ENCODE measurements at places on chromosomes 16 and 17.
A peak's percentile ranks its signal among the peaks of the same experiment; 100 is the strongest.

GRCh38 chr17:4753392-4753791 lies 13.7 kb upstream of the CXCL16 start:
- no peak for DNase-seq

- DNase-seq = peak; percentile 59
Observed at GRCh38 chr16:30958175-30959079, 873 bp downstream of the SETD1A start.

DNA sequence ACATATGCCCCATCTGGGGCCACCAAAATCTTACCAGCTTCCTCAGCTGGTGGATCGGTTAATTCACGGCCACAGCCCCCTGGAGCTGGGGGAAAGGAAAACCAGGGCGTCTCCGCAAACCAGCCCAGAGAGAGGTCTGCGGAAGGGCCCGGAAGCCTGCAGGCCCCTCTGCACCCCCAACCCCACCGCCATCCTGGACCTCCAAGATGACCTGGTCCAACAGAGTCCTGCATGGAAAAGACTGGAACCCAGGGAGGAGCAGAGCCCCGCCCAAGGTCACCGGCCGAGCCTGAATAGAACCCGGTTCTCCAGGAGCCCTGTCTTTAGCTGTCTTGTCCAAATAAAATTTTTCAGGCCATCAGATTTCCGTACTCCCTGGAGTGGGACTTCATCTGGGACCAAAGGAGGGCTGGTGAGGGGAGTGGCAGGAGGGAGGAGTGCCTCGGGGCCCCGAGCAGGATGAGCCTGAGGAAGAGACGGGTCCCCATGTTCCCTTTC lies 37.4 kb upstream of the NDRG4 start:
- DNase-seq = no peak

DNA sequence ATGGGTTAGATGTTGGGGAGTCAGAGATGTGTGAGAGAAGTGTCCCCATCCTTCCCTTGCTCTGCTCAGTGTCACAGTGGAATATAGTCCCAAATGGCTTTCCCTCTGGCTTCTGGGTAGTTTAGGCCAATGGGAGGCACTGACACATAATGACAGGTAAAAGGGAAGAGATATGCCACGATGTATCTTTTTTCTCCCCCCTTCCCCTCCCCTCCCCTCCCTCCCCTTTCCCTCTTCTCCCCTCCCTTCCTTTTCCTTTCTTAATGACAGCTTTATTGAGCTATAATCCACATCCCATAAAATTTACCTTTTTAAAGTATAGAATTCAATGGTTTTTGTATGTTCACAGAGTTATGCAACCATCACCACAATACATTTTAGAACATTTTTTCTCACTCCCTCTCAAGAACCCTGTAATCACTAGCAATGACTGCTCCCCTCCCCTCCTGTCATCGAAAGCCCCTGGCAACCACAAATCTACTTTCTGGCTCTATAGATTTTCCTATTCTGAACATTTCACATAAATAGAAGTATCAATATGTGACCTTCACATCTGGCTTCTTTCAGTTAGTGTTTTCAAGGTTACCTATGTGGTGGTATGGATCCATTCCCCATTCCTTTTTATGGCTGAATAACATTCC lies 617 bp upstream of the CCR7 start:
- DNase-seq = no peak

DNA sequence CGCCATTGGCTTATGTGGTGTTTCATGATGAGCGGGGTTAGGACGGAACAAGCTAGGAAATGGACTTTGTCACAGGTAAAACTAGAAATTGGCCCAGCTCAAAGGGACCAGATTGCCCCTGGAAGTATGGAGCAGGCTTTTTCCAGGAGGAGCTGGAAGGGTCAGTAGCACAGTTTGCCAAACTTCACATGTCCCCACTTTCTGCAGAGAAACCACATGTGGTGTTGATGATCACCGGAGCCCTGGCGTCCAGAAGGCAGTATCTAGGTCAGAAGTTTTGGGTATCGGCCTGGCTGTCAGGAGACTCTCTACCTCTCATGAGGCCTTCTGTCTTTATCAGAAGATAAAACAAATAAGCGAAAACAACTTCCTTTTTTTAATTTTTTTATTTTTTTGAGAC lies 248.5 kb downstream of the SOX9 start:
- no peak for DNase-seq

DNA sequence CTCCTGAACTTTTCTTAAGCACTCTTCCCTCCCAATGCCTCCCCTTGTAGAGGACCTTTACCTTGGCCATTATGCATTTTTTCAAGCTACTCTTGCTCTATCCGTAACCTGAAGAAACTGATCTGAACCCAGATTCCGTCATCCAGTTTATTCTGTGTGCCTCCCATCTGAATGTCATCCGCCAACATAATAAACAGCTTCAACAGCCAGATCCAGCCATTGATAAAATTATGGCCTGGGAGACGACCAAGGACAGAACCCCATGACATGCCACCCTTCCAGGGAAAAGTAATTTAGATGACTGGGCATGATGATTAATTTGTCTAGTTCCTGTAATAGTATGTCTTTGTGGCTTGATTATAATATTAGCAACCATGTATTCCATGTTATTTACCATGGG lies 41.9 kb downstream of the KATNIP start:
- no peak for DNase-seq

DNA sequence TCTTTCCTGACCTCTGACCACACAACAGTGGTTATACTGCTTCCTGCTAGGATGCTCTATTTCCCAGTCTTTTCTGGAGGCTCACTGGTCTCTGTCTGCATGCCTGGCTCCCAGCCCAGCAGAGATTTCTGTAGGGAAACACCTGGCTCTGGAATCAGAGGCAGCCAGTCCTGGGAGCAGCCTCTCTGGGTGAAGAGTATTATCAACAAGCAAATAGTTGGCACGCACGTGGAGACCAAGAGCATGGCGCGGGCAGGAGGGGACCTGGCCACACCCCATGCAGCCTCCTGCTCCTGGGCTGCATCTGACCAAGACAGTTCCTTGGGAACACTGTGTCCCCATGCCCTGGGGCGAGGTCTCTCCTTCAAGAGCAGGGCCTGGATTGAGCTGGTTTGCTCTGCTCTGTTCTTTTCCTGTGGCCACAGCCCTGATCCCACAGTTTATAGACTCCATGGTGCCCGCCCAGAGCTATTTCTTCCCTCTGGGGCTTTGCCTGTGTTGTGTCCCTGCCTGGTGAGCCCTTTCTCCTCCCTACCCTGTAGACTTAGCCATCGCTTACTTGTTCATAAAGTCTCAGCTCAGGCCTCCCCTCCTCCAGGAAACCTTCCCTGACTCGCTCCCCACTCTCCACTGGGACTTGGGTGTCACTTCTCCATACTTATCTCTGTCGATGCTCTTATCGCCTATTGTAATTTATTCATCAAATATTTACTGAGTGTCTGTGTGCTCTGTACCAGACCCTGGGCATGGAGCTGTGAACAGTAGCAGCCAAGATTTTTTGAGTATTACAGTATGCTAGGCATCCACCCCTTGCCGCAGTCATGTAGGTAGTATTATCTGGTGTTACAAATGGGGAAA lies 60.6 kb downstream of the SCNN1B start:
- no peak for DNase-seq

GRCh38 chr16:58435779-58436178 lies 43.5 kb downstream of the GINS3 start:
- DNase-seq = no peak

GRCh38 chr16:49622421-49623402 lies 233.2 kb downstream of the ZNF423 start:
- DNase-seq = no peak

DNA sequence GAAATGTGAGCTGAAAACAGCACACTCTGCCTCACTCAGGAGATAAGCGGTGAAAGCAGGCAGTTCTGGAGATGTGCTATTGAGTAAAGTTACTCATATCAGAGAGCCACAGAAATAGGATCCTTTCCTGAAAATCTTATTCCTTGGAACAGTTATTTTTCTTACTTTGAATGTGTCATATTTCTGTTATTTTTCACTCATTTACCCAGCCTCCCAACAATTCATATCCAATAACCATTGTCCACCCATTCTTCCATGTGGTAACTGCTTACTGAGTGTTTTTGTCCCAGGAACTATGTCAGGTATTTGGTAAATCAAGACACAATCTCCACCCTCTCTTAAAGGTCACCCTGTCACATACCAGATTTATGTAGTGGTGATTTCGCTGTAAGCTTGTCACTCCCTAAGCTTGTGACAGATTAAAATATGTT lies 144.9 kb downstream of the PARN start:
- DNase-seq = no peak

DNA sequence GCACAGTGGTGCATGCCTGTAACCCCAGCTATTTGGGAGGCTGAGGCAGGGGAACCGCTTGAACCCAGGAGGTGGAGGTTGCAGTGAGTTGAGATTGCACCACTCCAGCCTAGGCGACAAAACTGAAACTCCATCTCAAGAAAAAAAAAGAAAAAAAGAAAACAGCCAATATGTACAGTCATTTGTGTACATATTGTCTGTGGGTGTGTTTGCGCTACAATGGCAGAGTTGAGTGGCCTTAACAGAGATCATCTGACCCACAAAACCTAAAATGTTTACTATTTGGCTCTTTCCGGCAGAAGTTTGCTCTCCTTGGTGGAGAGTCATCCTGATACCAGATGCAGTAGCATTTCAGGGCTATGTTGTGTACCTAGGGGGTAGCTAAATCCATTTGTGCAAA lies 57.9 kb downstream of the ARSG start:
- DNase-seq = no peak

DNA sequence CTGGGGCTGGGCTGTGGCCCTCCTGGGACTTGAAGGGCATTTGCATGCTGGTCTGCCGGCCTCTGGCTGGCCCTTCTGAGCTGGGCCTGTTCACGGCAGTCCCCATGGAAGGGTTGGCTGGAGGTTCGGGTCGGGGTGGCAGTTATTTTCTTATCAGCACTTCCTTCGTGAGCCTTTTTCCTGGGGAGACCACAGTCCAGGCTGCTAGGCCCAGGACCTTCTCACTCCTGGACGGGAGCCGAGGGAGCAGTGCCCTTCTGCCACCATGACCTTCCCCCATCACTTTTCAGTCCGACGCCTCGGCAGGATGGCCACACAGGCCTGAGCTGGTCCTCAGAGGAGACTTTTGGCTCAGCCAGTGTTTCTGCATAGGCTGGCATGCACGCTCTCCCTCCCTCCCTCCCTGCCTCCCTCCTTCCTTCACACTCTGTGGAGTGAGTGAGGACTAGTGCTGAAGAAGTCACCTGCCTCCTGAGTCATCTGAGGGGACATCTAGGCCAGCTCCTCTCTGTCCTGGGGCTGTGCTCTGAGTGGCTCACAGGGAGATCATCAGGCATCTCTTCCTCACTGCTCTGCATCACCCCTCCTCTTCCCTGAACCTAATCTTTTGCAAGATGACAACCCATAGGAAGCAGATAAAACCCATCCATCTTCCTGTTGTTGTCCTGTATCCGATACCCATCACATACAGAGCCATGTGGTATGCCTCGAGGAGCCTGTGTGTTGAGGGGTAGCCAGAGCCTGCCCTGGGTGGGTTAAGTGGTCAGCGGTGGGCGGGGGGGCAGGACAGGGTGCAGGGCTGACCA lies 109.7 kb downstream of the RAP1GAP2 start:
- DNase-seq = no peak

DNA sequence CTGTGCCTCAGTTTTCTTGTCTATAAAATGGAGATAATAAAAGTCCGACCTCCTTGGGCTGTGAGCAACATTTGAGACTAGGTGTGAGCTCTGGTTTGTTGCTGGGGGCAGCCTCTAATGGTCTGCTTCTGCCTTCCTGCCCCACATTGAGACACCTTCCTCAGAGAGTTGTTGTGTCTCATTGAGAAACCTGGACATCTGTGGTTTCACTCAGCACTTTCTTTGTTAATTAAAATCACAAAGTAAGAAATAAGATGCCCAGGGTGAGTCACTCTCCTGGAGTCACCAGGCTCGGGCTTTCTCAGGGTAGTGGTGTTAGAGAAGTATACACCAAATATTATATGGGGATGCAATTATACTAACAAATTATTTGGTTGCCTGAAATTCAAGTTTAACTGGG lies 389.2 kb upstream of the SALL1 start:
- peak; percentile 44 for DNase-seq

GRCh38 chr17:4934173-4934979 lies 2.3 kb downstream of the GP1BA start:
- DNase-seq = peak; percentile 58

- peak; percentile 76 for DNase-seq
Observed at GRCh38 chr17:72419866-72420774, 299.3 kb downstream of the SOX9 start.

DNA sequence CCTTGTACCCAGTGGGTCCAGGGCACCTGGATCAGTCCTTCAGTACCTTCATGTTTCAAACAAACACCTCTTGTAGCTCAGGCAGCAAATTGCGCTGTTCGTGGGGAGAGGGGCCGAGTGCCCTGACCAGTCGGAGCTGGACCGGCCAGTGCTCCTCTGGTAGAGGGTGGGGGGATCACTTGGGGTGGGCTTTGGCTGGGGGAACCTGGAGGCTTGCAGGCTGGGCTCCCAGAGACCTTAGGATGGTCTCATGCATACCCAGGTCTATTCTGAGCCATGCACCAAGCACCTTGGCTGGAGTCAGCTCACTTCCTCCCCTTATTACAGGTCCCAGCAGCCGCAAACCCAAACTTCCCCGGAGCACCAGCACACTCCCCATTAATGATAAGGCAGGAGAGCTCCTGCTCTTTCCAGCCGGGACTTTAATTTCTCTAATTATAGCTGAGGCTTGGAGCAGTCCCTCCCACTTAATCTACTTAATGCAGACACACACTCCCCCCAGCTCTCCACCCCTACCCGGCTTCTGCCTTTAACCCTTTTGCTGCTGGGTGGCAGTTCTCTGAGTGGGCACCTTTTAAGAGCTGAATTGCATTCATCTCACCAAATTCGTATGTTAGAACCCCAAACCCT lies 26.3 kb upstream of the MGAT5B start:
- DNase-seq = no peak

DNA sequence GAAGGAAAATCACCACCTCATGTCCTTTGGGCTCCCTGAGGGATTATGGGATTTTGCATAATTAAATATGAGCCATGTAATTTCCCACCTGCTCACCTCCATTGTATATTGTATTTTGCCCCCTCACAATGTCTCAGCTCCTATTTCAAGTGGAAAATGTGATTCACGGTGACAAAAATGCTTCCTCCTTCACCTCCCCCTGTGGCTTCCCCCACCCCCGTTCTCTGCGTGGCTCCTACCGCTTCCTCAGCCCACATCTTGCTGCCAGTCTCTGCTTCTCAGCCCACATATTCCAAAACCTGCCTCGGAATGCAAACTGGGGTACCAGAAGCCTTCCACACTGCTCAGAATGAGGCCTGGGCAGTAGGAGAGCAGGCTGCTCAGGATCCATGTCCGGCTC lies 394.5 kb upstream of the C16orf82 start:
- no peak for DNase-seq

GRCh38 chr17:77208217-77208808 lies 67.5 kb downstream of the SEC14L1 start:
- peak; percentile 61 for DNase-seq

DNA sequence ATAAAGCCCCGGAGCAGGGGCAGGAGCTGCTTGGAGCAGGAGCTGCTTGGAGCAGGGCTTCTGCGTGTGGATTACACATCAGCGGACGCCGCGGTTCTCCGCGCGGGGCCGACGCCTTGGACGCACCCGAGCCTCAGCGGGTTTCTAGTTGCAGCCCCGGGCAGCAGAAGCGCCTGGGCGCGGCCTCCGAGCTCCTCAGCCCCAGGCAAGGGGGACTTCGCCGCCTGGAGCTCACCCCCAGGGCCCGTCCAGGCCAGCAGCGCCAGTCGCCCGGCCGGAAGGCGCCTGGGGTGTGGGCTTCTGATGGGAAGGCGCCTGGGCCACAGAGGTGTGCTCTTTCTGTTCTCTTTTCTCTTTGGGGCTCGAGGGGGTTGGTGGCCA lies 6.3 kb downstream of the FOXF1 start:
- peak; percentile 66 for DNase-seq

- DNase-seq = no peak
Observed at GRCh38 chr17:68581863-68582645, 19.1 kb downstream of the FAM20A start.

Measured in fibroblast of lung (primary cell).